ENCODE measurements at places on chromosomes 3 and 15. TPM values are rescaled to one million over a fixed set of nuclear protein-coding genes. Genes with fewer than 3 reads are reported as not detected.

- peaks cover 7% of the 10 kb centered on the region for H3K4me1 ChIP-seq
- H3K27me3 ChIP-seq, result no peaks in the 10 kb centered on the region
- H3K36me3 ChIP-seq, result no peaks in the 10 kb centered on the region
- no peak overlapping the region for H3K27ac ChIP-seq
- DNase-seq, result no peak
Measured at GRCh38 chr3:187758318-187758955, 13.2 kb upstream of the BCL6 start.

DNA sequence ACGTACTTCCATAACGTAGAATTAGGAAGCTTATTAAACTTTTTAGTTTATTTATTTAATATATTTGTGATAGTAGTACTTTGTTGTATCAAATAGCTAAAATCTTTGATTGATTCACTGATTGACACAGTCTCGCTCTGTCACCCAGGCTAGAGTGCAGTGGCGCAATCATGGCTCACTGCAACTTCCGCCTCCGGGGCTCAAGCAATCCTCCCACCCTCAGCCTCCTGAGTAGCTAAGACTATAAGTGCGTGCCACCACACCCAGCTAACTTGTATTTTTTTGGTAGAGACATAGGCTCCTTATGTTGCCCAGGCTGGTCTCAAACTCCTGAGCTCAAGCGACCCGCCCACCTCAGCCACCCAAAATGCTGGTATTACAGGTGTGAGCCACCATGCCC lies 5.7 kb downstream of the APH1B start:
- no peaks in the 10 kb centered on the region for H3K27me3 ChIP-seq
- no peak overlapping the region for H3K27ac ChIP-seq
- DNase-seq, result no peak
- no peaks in the 10 kb centered on the region for H3K36me3 ChIP-seq
- no peak overlapping the region for H3K4me3 ChIP-seq

- H3K27ac ChIP-seq, result no peak overlapping the region
- H3K27me3 ChIP-seq, result no peaks in the 10 kb centered on the region
- H3K4me3 ChIP-seq, result no peak overlapping the region
- DNase-seq, result no peak
- H3K36me3 ChIP-seq, result no peaks in the 10 kb centered on the region
Measured at GRCh38 chr3:155001289-155002010, 78.7 kb upstream of the MME start.

- no peak overlapping the region for H3K4me3 ChIP-seq
- no peaks in the 10 kb centered on the region for H3K27me3 ChIP-seq
- no peak overlapping the region for H3K27ac ChIP-seq
Measured at GRCh38 chr15:31098491-31098917, 3.0 kb downstream of the TRPM1 start.

DNA sequence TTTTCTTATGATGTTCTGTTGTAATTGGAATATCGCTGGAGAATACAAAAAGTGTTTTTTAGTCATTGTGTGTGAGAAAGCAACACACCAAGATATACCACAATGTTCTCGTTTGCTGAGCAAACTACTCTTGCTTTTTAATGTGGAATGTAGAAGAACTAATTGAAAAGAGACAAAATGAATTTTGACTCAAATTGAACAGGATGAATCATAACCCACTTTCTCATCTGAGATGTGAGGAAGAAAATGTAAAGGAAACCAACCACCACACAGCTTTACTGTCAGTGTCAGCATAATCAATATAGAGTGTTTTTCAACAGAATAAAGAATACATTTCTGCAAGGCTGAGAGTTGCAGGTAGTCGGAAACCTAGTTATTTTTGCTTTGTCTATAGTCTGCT lies 448.8 kb upstream of the TPRG1 start:
- DNase-seq, result no peak
- H3K36me3 ChIP-seq, result no peaks in the 10 kb centered on the region
- no peak overlapping the region for H3K4me3 ChIP-seq
- no peaks in the 10 kb centered on the region for H3K27me3 ChIP-seq
- H3K4me1 ChIP-seq, result no peaks in the 10 kb centered on the region
- H3K27ac ChIP-seq, result no peak overlapping the region

GRCh38 chr3:122374034-122374433 lies 9.0 kb downstream of the MIX23 start:
- no peaks in the 10 kb centered on the region for H3K27me3 ChIP-seq
- H3K36me3 ChIP-seq, result no peaks in the 10 kb centered on the region
- no peak overlapping the region for H3K4me3 ChIP-seq
- DNase-seq, result no peak

DNA sequence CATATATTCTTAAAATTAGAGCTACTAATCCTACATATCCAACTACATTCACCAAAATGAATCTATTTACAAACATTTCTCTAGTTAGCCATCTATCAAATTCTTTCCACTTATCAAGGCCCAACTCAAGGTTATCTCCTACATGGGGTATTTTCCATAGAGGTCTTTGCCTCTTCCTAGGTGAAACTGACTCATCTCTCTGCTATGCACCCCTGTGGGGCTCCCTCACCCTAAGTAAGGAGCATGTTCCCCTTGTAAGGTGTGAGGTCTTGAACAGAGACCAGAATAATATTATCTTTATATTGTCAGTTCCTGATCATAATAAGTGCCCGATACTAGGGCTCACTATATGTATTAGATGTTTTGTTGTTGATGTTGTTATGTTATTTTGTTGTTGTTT lies 74.6 kb upstream of the TSC22D2 start:
- no peaks in the 10 kb centered on the region for H3K27me3 ChIP-seq
- H3K4me3 ChIP-seq, result no peak overlapping the region
- DNase-seq, result no peak
- H3K27ac ChIP-seq, result no peak overlapping the region
- H3K36me3 ChIP-seq, result no peaks in the 10 kb centered on the region

- H3K27me3 ChIP-seq, result no peaks in the 10 kb centered on the region
- no peaks in the 10 kb centered on the region for H3K36me3 ChIP-seq
- DNase-seq, result no peak
- no peaks in the 10 kb centered on the region for H3K4me1 ChIP-seq
- H3K4me3 ChIP-seq, result no peak overlapping the region
Measured at GRCh38 chr3:17307482-17307881, 422.7 kb downstream of the PLCL2 start.

The SYNPR gene
- 0.46 TPM for polyA plus RNA-seq

The LMOD3 gene
- polyA plus RNA-seq, result not detected

The AGBL1 gene
- polyA plus RNA-seq, result not detected

The CKMT1A gene
- polyA plus RNA-seq, result 8.2 TPM

All from hepatocyte (in vitro differentiated cells).